AML-193 (cell line): ENCODE measurements at places on chromosomes 2 and 18.
A peak's percentile ranks its signal among the peaks of the same experiment; 100 is the strongest.

- DNase-seq = no peak
Observed at GRCh38 chr18:57618910-57619309, 2.7 kb downstream of the NARS1 start.

DNA sequence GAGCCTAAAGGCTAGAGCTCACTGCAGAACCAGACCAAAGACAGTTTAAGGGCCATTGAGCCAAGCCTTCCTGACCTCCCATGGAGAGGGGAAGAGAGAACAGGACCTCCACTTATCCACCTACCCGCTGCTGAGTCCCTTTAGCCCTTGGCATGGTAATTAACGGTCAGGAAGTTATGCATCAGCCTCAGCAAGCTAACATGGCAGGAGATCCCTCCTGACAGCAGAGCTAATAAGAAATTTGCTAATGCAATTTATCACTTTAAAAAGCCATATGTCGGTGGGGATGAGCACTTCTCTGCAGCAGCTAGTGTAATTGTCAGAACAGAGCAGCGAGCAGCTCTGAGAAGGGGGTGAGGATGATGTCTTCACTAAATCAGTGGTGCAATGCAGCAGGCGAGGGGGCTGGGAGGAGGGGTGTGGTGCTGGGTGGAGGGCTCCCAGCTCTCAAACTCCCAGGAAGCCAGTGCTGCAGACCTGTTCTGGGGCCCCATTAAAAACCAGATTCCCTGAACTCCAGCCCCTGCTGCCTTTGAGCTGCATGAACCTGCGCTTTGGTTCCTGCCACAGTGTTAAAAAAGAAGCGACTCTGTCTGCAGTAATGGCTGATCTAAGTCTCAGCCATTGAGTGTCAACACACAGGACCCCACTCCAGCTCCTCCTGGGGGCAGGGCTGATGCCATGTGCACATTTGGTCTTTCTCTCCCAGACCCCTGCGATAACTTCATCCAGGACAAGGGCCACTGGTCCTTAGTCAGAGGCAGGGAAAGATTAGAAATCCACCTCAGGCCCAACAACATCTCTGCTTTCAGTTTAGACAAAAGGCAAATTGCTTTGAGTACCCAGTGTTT is 84.2 kb upstream of the STPG4 start:
- DNase-seq = no peak

GRCh38 chr2:28296243-28296642 is 96.4 kb upstream of the FOSL2 start:
- no peak for DNase-seq

DNA sequence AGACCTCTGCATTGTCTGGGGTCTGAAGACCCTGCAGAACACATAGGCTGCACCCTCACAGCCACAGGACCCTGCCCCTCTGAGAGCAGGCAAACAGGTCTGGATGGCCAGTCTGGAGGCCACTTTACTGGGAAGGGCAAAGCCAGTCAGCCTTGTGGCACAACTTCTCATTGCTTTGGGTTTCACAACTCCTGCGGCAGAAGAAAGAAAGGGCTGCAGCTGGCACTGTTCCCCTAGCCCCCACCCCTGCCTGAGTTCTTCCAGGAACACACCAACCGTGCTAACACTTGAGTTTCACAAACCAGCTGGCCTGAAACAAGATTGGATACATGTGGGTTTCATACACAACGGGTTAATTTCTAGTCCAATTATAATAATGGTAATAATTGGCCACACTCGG is 276.5 kb upstream of the MGAT5 start:
- DNase-seq = no peak

GRCh38 chr2:239087046-239087710 is 239.3 kb downstream of the TWIST2 start:
- no peak for DNase-seq

- DNase-seq = no peak
Observed at GRCh38 chr18:1499265-1499664, 594.6 kb downstream of the ADCYAP1 start.

GRCh38 chr2:205352593-205352992 is 329.7 kb upstream of the NRP2 start:
- DNase-seq = no peak

DNA sequence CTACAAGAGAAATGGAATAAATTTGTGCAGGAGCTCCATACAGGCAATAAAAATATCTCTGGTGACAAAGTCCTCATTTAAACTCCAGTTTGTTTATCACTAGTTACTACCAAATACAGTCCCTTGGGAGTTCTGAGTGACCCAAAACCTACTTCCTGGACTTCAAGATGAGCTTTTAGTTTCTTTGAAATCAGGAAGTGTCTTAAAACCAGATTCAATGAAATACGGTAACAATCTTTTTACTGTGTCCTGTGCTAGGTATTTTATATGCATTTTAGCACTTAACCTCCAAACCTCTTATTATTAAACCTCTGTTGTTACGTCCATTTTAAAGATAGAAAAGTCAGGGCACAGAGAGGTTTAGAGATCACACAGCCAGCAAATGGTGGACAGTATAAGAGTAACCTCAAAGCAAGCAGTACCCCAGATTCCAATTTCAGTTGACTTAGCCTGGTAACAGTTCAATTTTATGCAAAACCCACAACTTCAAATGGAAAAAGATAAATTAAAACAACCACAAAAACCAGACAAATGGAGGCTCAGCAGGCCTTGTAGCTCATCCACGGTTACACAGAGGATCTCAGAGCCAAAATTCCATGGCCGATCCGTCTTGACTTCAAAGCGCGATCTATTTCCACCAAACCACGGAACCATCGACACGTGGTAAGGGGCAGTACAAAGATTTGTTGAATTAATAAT is 1.3 kb upstream of the KCMF1 start:
- peak; percentile 35 for DNase-seq
